ENCODE measurements at places on chromosomes 6 and 20.

DNA sequence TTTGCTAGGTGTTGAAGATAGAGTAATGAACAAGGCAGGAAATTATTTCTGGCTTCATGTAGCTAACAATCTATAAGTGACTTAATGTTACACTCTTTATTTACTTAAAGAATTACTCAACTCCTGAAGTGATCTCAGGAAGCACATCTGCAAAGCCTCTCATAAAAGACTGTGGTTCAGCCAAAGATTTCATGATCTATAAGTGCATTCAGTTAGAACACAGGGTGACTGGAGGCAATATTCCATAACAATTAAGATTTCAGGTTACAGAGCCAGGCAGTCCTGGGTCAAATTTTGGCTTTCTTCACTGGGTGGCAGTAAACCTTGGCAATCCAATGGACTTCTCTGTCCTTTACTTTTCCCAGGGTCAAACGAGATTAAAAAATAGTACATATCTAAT lies 204.0 kb downstream of the TPBG start:
- no peak for DNase-seq

GRCh38 chr6:155196911-155197310 lies 66.9 kb upstream of the CLDN20 start:
- no peak for DNase-seq

- DNase-seq: no peak
Observed at GRCh38 chr6:44569931-44570385, 182.5 kb downstream of the CDC5L start.

GRCh38 chr6:3867641-3868502 lies 18.7 kb downstream of the FAM50B start:
- no peak for DNase-seq

DNA sequence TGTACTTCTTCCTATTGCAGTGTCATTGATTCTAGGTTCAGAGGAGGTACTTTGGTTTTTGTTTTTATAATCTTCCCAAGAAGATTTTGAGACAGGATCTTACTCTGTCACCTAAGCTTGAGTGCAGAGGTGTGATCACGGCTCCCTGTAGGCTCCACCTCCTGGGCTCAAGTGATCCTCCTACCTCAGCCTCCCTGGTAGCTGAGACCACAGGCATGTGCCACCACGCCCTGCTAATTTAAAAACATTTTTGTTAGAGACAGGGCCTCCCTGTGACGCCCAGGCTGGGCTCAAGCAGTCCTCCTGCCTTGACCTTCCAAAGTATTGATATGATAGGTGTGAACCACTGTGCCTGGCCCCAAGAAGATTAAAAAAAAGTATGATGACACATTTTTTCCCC lies 3.4 kb upstream of the SLC17A5 start:
- DNase-seq: no peak
